ENCODE measurements at places on chromosomes 3 and 15.

DNA sequence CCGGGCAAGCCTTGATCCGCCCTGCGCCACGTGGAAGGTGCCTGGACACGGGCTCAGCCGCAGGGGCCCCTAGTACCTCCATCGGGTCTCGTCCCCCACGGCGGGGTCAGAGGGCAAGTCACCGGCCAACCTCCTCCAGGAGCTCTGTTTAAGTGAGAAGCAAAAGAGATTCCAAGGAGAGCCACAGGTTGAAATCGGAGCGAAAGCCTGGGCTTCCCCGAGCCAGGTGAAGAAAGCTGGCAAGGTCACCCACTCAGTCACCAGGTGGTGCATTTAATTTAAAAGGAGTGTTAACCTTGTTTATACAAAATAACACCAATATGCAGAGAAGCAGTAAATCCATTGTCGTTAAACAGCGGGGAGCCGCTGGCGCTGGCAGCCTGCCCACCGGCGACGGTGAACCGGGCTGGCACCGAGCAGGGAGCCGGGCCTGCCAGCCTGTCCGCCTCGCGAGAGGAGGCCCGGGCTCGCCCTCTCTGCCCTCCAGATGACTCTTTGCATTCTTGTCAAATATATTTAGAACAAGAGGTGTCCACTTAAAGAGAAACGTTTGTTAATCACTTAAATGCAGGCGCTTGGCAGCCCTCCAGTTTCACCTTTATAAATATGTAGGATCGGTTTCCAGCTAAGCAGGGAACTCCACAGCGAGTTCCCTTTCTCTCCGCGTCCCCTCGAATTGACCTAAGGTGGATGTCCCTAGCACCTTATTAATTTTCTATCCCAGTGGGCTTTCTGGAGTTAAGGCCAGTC lies 277.3 kb upstream of the NR2F2 start:
- DNase-seq, result no peak

DNA sequence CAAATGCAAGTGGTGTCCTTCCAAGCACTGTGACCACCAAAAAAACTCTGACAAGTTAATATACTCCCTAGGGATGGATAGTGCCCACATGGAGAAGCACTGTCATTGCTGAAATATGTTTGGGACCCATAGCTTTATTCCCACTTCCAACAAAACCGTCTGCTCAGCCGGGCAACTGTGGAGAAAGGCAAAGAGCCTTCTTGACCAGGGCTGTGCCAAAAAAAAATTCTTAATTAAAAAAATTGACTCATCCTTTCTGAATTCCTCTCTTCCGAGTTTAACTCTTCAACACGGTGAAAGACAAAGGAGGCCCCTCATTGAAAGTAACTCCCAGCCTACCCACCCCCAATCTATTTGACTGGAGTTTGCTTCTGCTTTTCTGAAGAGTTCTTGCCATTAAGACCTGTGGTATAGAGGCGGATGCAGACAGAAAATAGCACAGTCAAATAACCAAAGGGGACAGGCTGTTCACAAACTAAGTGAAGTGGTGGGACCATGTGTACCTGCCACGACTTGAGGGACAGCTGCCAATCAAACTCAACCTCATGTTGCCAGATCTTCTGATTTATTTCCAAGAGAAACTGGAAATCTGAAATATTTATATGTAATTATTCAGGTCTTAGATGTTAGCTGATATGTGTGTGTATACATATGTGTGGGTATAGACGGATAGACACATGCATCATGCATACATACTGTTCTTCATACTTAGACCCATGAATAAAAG lies 135.4 kb upstream of the PFN2 start:
- no peak for DNase-seq

DNA sequence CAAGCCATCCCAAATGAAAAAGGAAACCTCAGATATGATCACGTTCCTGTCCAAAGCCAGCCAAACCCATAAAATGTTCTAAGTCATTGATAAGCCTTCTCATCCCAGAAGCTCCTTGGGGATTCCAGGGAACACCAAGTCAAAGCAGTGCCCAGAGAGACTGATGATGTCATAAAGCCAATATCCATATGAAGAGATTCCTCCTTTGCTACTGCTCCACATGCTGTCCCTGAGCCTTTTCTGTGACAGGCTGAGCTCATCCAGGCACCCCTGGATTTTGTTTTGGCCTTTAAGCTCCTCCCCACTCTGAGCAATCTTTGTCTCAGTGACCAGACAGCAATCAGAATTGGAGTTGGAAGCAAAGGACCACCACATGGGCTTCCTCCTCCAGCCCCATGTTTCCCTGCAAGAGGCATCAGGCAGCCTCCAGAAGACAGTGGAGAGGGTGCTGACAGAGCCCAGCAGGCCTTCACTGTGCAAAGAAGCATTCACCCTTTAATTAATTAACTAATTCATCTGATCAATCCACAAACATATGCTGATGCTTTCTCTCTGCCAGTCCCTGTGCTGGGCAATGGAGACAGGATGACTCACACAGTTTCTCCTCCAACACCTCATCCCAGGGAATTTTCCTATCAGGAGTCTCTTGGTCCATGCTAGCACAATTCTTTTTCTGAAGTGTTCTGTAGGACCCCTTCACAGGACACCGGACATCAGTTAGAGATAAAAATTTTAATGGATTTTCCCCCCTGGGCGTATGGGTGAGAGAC lies 25.0 kb downstream of the MEX3B start:
- DNase-seq, result no peak

GRCh38 chr3:188001093-188001492 lies 152.9 kb upstream of the LPP start:
- no peak for DNase-seq

DNA sequence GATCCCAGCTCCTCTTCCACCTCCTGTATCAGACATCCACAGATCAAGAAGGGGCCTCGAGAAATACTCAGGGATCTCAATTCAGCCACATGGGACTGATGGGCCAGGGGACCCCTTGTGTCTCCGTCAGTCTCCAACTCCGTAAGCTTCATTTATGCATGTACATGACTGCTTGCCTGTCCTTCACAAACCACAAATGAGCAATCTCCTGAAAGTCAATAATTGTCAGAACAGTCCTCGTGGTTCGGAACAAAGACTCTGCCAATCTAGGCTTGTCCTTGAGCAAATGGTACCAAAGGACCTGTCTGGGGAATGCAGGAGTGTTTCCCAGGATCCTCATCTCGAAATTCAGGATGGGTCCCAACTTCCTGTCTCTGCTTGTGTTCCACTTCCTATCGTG lies 20.8 kb downstream of the SLC12A8 start:
- DNase-seq, result no peak

DNA sequence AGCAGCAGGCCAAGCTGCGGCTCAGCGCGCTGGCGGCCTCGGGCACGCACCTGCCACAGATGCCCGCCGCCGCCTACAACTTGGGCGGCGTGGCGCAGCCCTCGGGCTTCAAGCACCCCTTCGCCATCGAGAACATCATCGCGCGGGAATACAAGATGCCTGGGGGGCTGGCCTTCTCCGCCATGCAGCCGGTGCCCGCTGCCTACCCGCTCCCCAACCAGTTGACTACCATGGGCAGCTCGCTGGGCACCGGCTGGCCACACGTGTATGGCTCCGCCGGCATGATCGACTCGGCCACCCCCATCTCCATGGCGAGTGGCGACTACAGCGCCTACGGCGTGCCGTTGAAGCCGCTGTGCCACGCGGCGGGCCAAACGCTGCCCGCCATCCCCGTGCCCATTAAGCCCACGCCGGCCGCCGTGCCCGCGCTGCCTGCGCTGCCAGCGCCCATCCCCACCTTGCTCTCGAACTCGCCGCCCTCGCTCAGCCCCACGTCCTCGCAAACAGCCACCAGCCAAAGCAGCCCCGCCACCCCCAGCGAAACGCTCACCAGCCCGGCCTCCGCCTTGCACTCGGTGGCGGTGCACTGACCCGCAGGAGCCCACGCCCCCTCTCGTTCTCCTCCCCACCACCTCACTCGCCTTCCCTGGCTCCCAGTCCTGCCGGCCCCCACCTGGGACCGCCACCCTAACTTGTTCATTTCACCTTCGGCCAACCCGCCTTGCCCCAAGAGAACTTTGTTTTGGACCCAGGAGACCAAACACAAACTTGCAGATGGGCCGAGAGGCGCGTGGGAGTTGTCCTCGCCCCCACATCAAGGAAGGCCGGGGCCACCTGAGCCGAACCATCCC lies 1.5 kb downstream of the FOXB1 start:
- DNase-seq, result no peak

DNA sequence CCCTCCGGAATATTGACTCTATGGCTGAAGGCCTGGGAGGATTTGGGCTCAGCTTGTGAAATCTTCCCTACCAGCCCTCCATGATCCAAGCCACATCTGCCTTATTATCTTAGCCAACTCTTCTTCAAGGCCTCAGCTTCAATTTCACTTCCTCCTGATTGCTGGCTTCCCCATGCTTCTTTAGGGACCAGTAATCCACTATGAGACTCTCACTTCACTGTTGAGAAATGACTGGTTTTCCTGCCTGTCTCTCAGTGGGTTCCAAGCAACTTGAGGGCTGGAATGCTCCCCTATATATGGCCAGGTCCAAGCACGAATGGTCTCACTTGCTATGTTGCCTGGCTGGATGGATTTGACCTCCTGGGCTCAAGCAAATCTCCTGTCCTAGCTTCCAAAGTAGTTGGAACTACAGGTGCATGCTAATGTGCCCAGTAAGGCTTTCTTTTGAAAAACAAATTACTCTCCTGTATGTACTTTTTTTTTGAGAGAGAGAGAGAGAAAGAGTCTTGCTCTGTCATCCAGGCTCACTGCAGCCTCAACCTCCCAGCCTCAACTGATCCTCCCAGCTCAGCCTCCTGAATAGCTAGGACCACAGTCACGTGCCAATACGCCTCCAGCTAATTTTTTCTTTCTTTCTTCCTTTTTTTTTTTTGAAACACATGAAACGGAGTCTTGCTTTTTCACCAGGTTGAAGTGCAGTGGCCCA lies 7.9 kb upstream of the PIK3CB start:
- DNase-seq, result no peak

Measured in spinal cord (tissue), 10 donors.